Activated CD8-positive, alpha-beta memory T cell treated with anti-CD3 and anti-CD28 coated beads for 4 hours (primary cell): ENCODE measurements at places on chromosomes 6 and 20.

DNA sequence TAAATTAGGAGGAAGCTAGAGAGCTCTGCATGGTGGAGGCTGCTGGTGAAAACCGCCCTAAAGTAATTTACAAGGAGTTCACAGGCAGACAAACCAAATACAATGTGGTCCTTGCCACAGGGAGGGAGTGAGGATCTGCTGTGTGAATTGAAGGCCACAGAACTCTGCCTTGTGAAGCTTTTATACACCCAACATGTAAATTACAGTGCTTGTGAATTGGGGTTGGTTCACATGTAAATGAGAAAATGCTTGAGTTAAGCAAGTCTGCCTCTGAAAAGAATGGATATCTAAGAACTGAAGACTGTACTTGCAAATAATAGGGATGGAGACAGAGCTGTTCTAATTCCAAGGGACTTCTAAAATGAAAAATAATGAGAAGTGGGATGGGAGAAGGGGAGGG lies 194.2 kb downstream of the SLC35F1 start:
- no peak for DNase-seq

GRCh38 chr6:18277237-18278006 lies 13.1 kb upstream of the DEK start:
- DNase-seq = no peak

- no peak for DNase-seq
Measured at GRCh38 chr6:138194287-138194686, 24.0 kb downstream of the PBOV1 start.

DNA sequence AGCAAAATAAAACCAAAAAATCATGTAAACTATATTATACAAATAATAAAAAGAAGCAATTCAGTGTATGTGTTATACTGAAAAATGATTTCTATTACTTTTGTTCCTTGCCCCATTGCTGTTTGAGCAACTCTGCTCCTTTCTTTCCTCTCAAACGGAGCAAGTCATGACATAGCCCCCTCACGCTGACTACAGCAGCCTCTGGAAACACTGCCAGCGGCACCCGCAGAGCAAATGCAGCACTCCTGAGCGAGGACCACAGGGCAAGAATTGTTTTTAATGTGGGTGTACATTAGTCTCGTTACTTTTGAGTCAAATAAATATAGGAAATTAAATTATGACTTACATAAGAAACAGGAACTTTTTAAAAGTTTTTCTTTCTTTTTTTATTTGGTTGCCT lies 350.1 kb upstream of the HSF2 start:
- DNase-seq = no peak

GRCh38 chr20:22099348-22099747 lies 393.9 kb downstream of the PAX1 start:
- no peak for DNase-seq

DNA sequence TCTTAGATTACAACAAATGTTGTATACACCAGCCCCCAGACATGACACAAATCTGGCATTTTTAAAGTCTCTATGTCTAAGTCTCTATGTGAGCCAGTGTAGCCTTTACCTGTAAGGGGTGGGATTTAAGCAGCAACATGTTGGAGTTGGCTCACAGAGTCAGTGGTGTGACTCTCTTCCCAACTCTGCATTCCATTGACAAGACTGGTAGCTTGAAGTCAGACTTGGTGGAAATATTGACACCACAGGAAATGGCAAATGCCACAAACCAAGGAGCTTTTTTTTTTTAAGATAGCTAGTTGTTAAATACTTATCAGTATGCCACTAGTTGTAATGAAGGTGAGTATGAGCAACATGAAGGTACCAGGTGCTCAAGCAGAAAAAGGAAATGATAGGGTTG lies 103.1 kb upstream of the SMLR1 start:
- DNase-seq = no peak

- no peak for DNase-seq
Measured at GRCh38 chr6:1316489-1316971, 4.6 kb downstream of the FOXQ1 start.

GRCh38 chr20:22630701-22631100 lies 46.3 kb upstream of the FOXA2 start:
- no peak for DNase-seq
